ENCODE measurements at places on chromosomes 16 and 17. TPM values are rescaled to one million over a fixed set of nuclear protein-coding genes. Genes with fewer than 3 reads are reported as not detected.

DNA sequence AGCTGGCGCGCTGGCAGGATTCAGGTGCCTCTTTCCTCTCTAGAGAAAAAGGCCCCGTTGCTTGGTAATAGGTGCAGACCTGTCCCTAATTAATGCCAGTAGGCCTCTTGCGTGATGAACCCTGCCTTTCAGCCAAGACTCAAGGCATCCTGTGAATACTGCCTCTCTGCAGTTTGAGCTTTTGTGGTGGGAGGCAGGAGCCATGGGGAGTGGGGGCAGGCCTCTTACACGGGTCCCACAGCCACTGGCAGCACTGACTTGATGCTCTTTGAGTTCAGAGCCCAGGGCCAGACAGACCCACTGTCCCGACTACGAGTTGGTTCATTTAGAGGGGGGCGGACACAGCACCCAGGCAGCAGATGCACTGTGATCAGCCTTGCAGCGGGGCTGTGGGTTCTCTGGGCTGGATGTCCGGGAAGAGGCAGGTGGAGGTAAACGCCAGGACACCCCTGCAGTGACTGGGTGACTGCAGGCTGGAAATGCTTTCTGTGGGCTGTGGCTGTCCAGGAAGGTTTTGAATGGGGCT lies 237.0 kb downstream of the SEC14L1 start:
- no peak for DNase-seq

The KRTAP9-2 gene
- not detected for polyA plus RNA-seq

GRCh38 chr16:20317117-20317516 lies 10.2 kb downstream of the GP2 start:
- no peak for DNase-seq

The NOD2 gene
- polyA plus RNA-seq: 0.81 TPM

The WNT9B gene
- not detected for polyA plus RNA-seq

The COPS3 gene
- polyA plus RNA-seq: 46.3 TPM

DNA sequence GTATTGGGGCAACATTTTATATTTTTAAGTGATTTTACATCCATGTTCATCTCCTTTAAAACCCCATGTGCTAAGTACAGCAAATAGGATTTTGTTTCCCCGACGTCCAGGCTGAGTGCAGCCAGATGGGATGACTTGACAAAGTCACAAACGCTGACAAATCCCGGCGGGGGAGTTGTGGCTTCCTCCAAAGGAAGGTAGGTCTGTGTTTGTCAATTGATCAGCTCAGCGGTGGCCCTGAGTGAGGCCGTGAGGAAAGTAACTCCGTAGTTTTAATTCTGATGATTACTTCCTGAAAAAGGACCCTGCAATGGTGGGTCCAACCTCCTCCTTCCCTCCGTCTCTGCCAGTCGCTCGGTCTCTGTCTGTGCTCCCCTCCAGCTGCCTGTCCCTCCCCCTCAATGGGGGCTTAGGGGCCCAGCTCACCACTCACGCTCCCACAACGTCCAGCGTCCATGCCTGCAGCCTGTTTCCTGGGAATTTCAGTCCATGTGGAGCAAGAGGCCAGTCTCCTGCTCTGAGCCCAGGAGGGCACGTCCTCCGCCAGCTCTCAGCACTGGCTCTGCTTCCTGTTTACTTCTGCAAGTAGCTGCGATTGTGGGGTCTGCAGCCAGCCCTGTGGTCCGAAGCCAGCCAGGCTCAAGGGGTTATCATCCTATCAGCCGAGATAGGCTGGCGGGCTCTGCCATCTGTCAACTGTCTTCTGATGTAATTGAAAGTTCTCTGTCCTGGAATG lies 209.4 kb upstream of the FOXF1 start:
- no peak for DNase-seq

Data from HepG2 (cell line).